ENCODE measurements at places on chromosomes 5 and 9. TPM values are rescaled to one million over a fixed set of nuclear protein-coding genes. Genes with fewer than 3 reads are reported as not detected.

The FAXDC2 gene
- total RNA-seq: 14.8 TPM

The HMCN2 gene
- 0.26 TPM for total RNA-seq

The C7 gene
- 6.1 TPM for total RNA-seq

The CER1 gene
- total RNA-seq: not detected

The SLC4A9 gene
- total RNA-seq: 0.58 TPM

The CYSRT1 gene
- total RNA-seq: 1.2 TPM

The COL5A1 gene
- 21.5 TPM for total RNA-seq

DNA sequence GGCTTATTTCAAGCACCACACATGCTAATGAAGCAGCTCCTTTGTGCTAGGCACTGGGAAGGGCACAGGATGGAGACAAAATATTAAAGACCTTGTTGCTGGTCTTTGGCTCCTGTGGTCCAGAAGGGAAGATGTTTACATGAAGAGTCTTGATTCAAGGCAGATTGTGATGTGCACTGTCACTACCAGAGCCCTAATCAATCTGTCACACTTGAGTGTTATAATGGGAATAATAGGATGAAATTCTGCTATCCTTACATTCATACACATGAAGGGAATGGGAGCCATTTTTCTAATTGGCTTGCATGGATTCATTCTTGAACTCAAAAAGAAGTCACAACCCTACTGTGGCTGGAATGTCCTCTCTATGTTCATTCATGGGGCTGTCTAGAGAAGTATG is 203.0 kb downstream of the SEC61B start:
- no peak for DNase-seq

DNA sequence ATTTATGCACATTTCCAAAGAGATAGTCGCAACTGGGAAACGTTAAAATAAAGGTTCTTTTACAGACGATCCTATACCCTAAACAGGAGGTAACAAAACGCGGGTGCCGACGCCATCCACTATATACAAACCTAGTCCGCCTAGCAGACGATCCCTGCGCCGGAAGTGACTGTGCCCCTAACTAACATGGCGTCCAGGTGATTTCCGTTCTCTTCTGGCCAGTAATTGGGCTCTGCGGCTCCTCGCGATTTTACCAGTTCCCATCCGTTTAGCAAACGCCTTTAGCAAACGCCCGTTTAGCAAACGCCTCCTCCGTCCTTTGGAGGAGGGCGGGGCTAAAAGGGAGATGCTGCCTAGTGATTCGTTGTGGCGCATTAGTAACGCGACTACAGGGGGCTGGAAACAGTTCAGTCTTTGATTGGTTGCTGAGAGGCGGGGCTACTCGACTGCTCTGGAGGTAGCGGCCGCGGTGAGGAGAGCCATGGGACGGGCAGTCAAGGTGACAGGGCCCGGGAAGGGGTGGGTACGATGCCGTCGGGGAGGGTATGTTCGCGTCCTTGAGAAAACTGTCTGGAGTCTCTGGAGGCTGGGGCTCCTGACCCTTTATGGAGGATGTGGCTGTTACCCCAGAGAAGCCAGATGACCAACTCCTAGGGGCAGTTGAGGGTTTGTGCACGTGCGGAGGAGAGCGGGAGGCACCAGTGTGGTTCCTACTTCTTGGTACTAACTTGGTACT is at the start of gene LYRM7:
Gene LYRM7, plus strand, starts transcription at position 405 of the 736 bp plus-strand sequence. Its CDS starts 77 bp downstream, at position 482.
- peak; percentile 88 for DNase-seq

- DNase-seq: no peak
Observed at GRCh38 chr9:97741947-97742346, 44.8 kb upstream of the XPA start.

- DNase-seq: no peak
Observed at GRCh38 chr5:144194144-144194543, 23.5 kb downstream of the KCTD16 start.

DNA sequence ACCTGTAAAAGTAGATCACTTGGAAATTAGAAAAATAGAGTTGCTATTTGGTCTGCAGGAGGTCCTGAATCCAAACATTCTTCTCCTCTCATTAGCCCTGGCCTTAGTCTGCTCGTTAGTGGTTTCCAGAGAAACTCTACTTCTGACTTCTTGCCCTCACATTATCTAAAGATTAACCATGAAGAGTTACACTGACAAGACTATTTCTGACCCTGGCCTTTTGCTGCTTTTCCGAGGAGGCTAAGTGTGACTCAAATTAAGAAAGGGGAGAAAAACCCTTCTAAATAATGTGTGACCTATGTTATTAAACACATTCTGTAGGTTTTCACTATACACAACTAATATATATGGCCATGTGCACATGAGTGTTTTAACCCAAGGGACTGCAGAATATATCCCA is 302.4 kb downstream of the RAB3C start:
- no peak for DNase-seq

- DNase-seq: no peak
Observed at GRCh38 chr5:178230879-178231538, 1.6 kb downstream of the PHYKPL start.

- no peak for DNase-seq
Observed at GRCh38 chr9:83521411-83521810, 16.8 kb downstream of the FRMD3 start.

DNA sequence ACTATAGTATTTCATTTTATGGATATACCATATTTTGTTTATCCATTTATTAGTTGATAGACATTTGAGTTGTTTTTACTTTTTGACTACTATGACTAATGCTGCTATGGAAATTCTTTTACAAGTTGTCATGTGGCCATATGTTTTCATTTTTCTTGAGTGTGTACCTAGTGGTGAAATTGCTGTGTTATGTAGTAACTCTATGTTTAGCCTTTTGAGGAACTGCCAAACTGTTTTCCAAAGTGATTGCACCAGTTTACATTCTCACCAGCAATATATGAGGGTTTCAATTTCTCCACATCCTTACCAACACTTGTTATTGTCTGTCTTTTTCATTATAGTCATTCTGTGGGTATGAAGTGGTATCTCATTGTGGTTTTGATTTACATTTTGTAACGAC is 75.4 kb downstream of the GRIA1 start:
- DNase-seq: no peak

- no peak for DNase-seq
Observed at GRCh38 chr5:95741458-95741857, 10.3 kb downstream of the RHOBTB3 start.

DNA sequence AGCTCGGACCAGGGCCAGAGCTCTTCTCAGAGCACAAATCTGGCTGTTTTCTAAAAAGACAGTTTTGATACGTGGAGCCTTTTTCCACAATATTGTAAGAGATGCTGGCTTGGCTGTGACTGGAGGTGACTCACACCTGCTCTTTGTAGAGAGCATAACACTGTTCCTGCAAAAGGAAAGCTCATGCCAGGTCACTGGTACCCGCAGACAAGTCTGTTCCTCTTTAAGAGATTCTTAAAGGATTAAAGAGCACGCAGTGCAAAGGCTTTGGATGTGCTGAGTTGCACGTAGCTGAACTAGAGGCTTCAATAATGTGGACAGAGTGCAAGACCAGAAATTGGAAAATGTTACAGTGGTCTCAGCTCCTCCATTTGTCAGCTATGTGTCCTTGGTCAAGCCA is 19.0 kb downstream of the ACTL7B start:
- DNase-seq: no peak
